ENCODE measurements at places on chromosomes 1 and 21.

- no peak for DNase-seq
Measured at GRCh38 chr1:188715566-188715965, 1762.1 kb downstream of the BRINP3 start.

- no peak for DNase-seq
Measured at GRCh38 chr1:22816067-22816775, 105.6 kb downstream of the EPHB2 start.

GRCh38 chr1:203373991-203374390, 23.1 kb upstream of the FMOD start:
- no peak for DNase-seq

DNA sequence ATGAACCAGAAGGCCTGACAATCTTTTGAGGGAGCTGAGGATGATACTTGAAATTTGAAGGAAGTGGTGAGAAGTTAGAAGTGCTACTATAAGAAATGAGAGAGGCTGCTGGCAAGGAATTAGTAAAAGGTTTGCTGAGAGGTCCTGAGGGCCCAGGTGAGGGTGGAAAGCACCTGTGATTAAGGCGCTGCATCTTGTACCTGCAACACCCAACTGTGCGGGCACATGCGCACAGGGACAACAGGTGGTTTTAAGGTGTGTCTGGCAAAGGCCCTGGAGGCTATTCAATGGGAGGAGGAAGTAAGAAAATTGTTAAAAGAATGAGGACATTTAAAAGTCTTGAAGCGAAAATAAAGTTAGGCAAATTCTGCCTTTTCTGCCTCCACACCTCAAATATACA, 349.3 kb downstream of the RGS7 start:
- no peak for DNase-seq

- DNase-seq: no peak
Measured at GRCh38 chr1:96971439-96971838, 249.9 kb downstream of the PTBP2 start.

GRCh38 chr1:99700020-99700419, 54.1 kb downstream of the PALMD start:
- no peak for DNase-seq

Measured in IMR-90 (cell line).